ENCODE measurements at places on chromosomes 5 and 9. TPM values are rescaled to one million over a fixed set of nuclear protein-coding genes. Genes with fewer than 3 reads are reported as not detected.

SLC1A1 gene
- total RNA-seq = 28.7 TPM

SLC4A9 gene
- not detected for total RNA-seq

BRD9 gene
- total RNA-seq = 31.2 TPM

FAM169A gene
- total RNA-seq = under 0.01 TPM

TMEM215 gene
- not detected for total RNA-seq

PCDHB10 gene
- total RNA-seq = under 0.01 TPM

TMEM232 gene
- 5.1 TPM for total RNA-seq

AGTPBP1 gene
- total RNA-seq = 20.5 TPM

GABRA6 gene
- not detected for total RNA-seq

IFNA6 gene
- not detected for total RNA-seq

PFN3 gene
- 1.1 TPM for total RNA-seq

ORM2 gene
- not detected for total RNA-seq

LIX1 gene
- not detected for total RNA-seq

OR5C1 gene
- total RNA-seq = not detected
